Hepatocyte (in vitro differentiated cells): ENCODE measurements at places on chromosomes 11 and 22. TPM values are rescaled to one million over a fixed set of nuclear protein-coding genes. Genes with fewer than 3 reads are reported as not detected.

The LSP1 gene
- total RNA-seq: 27.1 and 29.9 TPM in 2 replicates

The CPSF7 gene
- total RNA-seq: 29.7 and 39.6 TPM in 2 replicates

The P2RY2 gene
- 6.3 and 6.7 TPM in 2 replicates for total RNA-seq

The TMEM191B gene
- 0.40 and 1.5 TPM in 2 replicates for total RNA-seq

The OR51T1 gene
- not detected in 2 replicates for total RNA-seq

The SMIM35 gene
- 0.03 TPM in 1 of 2 replicates, not detected in the other for total RNA-seq

The BTBD18 gene
- not detected in 2 replicates for total RNA-seq

The ARHGAP20 gene
- total RNA-seq: 2.6 and 4.8 TPM in 2 replicates

The POU2AF1 gene
- 0.08 and 0.23 TPM in 2 replicates for total RNA-seq

The GNB1L gene
- total RNA-seq: 2.6 and 4.1 TPM in 2 replicates

The MPPED2 gene
- 7.5 and 7.6 TPM in 2 replicates for total RNA-seq
